ENCODE measurements at places on chromosomes 7 and 10.
A peak's percentile ranks its signal among the peaks of the same experiment; 100 is the strongest.

- no peak for DNase-seq
These were observed 391.7 kb upstream of the SHH start for GRCh38 chr7:156203923-156204322.

GRCh38 chr10:6097063-6097462 is 8.2 kb downstream of the RBM17 start:
- no peak for DNase-seq

GRCh38 chr7:76142861-76143260 is 58.8 kb upstream of the SRRM3 start:
- no peak for DNase-seq

- DNase-seq: no peak
These were observed 236.3 kb downstream of the BAMBI start for GRCh38 chr10:28913436-28914237.

GRCh38 chr10:85457191-85457590 is 909.4 kb downstream of the GRID1 start:
- no peak for DNase-seq

DNA sequence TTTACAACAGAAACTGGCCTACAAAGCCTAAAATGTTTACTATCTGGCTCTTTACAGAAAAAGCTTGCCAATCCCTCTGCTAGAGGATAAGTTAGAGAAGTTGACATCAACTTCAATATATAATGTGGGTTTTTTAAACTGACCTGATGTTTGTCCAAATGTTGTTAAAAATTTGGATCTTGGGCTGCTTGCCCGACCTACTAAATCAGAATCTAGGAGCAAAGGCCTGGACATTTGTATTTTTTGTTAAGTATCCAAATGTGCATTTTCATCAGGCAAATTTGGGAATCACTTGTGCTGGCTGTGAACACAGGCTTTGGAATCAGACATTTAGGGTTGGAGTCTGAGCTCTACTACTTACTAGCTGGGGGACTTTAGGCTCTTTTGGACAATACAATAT is 252.7 kb upstream of the CSTF2T start:
- no peak for DNase-seq

- no peak for DNase-seq
These were observed 583.9 kb upstream of the FOXK1 start for GRCh38 chr7:4098169-4098568.

GRCh38 chr10:3955955-3956617 is 171.1 kb upstream of the KLF6 start:
- no peak for DNase-seq

DNA sequence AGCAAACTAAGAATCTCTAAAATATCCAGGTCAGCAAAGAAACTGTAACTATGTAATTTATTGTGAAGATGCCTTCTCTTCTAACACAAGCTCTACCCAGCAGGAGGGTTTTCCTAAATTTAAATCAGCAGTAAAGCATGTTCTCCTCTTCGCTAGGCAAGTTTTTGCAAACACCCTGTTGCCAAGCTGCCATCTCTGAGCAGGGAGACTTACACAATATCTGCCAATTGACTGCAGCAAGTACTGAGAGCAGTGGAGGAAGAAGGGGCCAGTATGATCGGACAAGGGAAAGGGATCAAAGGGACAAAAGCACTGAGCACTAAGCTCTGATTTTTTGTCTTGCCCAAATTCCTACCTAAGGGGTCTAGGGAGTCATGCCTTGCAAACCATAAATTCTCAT is 16.0 kb upstream of the LANCL2 start:
- DNase-seq: no peak

- no peak for DNase-seq
These were observed 118.7 kb downstream of the PARD3 start for GRCh38 chr10:34696423-34696822.

DNA sequence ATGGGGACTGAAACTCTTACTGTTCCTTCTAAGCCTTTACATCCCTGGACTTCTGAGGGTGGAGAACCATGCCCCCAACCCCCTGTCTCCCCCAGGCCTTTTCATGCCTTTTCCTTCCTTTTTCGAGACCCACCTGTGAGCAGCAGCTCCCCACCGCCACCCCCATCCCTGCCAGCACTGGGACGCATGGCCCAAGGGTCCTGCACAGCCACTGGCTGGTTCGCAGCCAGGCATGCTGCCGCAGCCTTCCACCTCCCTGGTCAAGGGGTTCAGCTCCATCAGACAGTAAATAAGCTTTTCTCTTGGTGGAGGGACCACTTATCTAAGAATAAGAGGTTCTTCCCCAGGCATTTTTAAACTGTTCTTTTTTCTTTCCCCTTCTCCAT is 584.4 kb downstream of the GRM8 start:
- no peak for DNase-seq

- DNase-seq: no peak
These were observed 265.6 kb downstream of the CCDC3 start for GRCh38 chr10:12735843-12736462.

DNA sequence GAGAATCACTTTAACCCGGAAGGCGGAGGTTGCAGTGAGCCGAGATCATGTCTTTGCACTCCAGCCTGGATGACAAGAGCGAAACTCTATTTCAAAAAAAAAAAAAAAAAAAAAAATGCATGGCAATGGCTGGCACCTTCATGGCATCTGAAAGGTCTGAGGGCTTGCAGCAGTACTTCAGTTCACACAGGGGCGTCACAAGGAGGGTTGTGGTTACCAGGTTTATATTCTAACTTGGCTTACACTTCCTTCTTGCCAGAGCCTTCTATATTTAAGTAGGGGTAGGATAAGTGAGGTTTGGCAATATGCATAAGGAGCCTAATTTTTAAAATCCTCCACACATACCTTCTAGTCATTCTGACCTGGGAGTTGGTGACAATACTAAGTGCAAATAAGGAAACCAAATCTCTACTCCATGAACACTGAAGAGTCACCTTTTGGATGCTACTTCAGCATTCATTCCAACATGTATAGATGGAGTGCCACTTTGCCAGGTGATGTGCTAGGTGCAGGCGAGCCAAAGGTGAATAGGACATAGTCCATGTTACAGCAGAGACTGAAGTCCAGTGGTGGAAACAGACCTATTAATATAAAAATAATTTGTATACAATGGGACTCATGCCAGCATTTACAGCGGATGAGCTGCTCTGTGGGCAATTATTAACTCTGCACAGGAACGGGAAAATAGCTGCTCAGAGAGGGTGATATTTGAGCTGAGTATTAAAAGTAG is 57.8 kb upstream of the PDCD4 start:
- DNase-seq: no peak

DNA sequence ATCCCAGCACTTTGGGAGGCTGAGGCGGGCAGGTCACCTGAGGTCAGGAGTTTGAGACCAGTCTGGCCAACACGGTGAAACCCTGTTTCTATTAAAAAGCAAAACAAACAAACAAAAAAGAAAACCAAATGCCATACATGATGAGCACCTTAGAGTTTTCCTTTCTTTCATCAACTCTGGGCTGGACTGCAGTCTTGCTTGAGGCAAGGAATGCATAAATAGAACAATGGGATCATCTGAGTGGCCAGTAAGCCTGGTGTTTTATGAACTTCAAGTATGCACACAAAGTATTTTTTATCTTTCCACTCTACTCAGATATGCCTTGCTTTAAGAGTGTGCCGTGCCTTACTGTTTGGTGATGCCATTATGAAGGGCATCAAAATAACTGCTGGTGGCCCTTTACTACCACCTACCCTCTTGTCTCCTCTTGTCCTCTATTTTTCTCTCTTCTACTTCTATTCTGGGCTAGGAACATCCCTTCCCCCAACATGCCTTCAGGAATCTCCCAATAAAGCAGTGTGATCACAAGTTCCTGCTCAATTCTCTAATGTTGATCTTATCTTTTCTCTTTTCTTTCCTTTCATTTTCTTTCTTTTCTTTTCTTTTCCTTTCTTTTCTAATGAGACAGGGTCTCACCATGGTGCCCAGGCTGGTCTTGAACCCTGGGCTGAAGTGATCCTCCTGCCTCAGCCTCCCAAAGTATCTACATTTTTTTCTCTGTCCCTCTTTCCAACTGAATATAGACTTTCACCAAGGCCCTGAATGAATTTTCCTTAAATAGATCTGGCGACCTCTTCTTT is 10.2 kb downstream of the SCD start:
- no peak for DNase-seq

GRCh38 chr10:32234471-32234870 is 112.5 kb downstream of the EPC1 start:
- DNase-seq: no peak

DNA sequence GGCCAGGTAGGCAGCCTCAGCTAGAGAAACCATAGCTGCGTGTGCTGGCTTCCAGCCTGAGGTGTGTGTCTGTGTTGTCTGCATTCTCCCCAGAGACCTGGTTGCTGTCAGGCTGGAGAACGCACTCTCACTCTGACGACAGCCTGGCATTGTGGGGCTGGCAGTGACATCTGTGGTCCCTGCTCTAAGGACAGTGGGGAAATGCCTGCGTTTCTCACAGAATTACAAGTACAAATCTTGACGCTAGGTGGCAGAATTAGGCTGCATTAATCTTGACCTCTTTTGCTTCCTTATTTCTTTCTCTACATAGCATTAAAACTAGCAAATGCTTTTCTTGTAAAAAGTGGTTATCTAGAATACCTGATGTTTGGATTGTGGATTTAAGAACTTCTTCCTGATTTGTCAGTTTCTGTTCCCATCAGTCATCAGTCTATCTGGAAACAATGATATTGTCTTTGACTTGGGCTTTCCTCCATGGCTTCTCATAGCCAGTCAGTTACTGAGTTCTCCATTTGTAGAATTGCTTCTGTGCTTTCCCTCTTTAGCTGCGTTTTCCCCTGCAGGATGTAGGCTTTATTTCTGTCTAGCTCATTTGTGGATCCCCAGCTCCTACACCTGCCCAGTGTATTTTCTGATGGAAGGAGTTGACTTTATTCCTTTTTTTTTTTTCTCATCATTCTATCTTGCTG is 86.0 kb downstream of the FANK1 start:
- DNase-seq: peak; percentile 74

GRCh38 chr10:105188737-105189462 is 547.8 kb downstream of the SORCS3 start:
- DNase-seq: no peak

DNA sequence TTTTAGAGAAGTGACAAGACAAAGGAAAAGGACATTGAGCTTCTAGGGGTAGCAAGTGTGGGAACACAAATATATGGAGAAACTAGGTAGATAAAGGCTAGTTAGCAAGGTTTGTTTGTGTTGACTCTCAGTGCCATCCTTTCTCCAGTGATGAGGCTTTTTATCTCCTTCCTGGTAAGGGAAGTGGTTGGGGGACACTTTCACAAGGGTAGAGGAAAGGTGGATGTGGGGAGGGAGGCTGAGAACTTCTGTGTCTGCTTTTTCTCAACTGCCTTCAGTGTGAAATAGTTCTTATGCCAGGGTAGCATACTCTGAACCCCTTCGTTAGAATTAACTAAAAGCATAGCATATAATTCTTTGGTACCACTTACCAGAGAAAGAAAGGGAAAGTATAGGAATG is 93.0 kb upstream of the STRIP2 start:
- no peak for DNase-seq

DNA sequence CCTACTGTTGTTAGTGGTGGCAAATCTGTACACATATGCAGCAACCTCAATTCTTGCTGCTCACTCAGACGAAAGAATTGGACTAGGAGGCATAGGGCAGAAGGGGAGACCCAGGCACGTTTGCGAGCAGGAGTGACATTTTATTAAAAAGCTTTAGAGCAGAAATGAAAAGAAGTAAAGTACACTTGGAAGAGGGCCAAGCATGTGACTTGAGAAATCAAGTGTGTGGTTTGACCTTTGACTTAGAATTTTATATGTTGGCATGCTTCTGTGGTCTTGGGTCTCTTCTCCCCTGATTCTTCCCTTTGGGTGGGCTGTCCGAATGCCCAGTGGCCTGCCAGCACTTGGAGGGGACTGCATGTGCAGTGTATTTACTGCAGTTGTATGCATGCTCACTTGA is 205.5 kb upstream of the SEMA3D start:
- DNase-seq: no peak

DNA sequence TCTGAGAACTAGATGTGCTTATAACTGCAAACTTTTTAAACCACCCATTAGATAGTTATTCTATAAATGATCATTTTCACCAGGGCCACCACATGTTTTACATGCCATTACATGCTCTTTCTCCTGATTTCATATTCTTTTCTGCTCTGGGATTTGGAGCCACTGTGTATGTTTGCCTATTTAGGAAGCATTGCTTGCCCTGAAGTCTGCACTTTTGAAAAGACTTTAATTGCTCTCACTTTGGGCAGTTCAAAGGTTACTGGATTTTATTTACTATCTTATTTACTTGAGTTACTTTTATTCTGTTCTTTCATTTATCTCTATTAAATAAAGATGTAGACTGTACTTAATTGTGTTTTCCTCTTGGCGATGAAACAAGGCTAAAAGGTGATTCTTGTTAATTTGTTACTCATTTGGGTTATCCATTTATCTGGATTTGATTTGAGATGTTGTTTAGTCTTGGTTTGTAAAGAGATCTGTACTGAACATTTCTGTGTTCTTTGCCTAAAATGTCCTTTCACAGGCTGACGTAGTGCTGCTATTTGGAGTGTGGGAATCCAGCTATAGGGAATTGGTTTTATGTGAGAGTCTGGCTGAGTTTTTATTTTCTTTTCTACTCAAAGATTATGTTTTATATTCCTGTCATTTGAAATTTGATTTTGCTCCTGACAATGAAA is 88.8 kb downstream of the SUGCT start:
- no peak for DNase-seq

GRCh38 chr7:104010052-104010909 is 20.8 kb upstream of the RELN start:
- no peak for DNase-seq
